Kidney epithelial cell (primary cell): ENCODE measurements at places on chromosomes 1 and 21.

- DNase-seq: no peak
Observed at GRCh38 chr1:173573596-173573995, 29.3 kb downstream of the SLC9C2 start.

DNA sequence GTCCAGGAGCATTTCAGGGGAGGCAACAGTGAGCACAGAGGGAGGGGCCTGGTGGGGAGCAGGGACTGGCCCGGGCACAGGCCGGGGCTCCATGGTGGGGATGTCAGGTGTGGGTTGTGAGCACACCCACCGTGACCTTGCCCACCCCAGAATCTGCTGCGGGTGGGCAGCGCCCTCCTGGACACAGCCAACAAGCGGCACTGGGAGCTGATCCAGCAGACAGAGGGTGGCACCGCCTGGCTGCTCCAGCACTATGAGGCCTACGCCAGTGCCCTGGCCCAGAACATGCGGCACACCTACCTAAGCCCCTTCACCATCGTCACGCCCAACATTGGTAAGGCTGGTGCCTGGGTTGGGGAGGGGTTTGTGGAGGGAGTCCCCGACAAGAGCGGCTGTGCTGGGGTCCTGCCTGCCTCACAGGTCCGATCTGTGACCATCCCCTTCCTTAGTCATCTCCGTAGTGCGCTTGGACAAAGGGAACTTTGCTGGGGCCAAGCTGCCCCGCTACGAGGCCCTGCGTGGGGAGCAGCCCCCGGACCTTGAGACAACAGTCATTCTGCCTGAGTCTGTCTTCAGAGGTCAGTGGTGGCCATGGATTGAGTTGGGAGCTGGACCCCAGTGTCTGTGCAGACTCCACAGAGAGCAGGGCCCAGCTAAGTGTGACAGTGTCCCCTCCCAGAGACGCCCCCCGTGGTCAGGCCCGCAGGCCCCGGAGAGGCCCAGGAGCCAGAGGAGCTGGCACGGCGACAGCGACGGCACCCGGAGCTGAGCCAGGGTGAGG, 14.3 kb downstream of the PSRC1 start:
- no peak for DNase-seq

DNA sequence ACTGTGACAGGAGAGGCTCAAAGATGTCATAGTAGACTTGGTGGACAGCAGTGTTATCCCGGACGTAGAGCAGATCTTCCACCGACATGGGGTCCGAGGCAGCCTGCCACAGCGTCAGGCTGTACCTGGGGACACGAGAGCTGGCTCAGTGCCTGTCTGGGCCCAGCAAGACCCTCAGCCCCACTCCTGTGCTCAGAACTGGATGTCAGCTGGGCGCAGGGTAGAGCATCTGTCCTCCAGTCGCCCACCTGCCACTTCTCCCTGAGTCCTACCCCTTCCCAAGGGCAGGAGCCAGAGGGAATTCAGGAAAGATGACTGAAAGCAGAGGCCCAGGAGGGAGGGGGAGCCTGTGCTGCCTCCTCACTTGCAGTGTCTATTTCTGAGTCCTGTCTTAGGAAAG, 11.7 kb downstream of the FAM151A start:
- DNase-seq: no peak

DNA sequence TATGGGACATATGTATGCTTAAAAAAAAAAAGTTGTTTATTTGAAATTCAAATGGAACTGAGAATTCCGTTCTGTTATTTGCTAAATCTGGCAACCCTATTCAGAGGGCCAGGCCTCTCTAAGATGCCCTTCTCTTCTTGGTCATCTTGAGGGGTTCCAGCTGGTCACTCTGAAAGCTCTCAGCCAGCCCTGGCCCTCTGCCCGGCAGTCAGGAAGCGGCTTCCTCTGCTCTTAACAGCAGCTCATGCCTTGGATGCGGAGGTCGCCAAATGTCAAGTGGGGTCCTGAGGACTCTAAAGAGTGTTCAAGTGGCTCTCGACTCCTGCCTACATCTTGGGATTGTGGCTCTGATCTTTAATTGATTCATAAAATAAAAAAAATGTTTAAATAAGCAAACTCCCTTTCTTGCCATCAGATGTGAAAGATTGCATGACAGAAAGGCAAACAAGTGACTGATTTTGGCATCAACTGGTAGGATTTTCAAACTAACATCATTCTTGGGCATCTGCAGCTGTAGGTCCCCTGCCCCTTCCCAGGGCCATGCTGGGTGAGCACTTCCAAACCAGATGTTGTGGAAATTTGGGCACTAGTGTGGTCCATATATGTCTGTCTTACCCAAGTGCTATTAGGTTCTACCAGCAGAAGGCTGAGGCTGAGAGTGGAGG, 130.8 kb downstream of the PRDM2 start:
- DNase-seq: no peak

DNA sequence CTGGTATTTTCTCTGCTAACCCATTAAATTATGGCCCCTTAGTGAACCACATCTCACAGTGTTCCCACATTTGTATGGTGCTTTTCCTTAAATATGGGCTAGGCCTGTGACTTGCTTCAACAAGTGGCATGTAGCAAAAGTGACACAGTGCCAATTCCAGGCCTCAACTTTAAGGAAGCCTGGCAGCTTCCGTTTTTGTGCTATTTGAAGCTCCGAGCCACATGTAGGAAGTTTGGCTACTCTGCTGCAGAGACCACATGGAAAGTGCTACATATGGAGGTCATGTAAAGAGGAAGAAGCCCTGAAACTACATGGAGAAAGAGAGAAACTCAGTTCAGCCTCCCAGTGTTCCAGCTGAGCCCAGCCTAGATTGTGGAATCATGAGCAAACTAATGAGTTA, 28.5 kb upstream of the DR1 start:
- no peak for DNase-seq
